ENCODE measurements at places on chromosomes 11 and 22.

- DNase-seq, result no peak
Observed at GRCh38 chr11:134572741-134573675, 161.0 kb upstream of the B3GAT1 start.

GRCh38 chr11:3165152-3165705 lies at the start of gene OSBPL5:
Gene OSBPL5 (minus strand): TSS chr11:3165310. CDS start chr11:3129148, 36,162 bp downstream.
- DNase-seq, result no peak

- no peak for DNase-seq
Observed at GRCh38 chr22:25139062-25139461, 60.6 kb upstream of the CRYBB3 start.

- DNase-seq, result no peak
Observed at GRCh38 chr11:106853850-106854401, 164.3 kb downstream of the GUCY1A2 start.

DNA sequence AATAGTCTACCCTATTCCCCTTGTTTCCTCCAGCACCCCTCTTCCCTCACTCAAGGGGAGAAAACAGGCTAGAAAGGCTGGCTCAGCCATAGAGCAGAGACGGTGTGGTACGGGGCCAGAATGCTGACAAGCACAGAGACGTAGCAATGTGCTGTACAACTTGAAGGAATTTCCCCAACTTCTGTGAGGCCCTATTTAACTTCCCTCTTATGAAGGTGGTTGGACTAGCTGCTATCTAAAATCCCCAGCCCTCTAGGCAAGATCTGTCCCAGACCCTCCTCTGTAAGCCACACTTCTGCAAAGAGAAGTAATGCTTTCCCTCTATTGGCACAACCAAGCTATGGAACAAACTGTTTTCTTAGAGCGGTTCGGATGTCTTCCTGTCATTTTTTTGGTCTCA lies 37.8 kb downstream of the PLEKHA7 start:
- DNase-seq, result no peak

DNA sequence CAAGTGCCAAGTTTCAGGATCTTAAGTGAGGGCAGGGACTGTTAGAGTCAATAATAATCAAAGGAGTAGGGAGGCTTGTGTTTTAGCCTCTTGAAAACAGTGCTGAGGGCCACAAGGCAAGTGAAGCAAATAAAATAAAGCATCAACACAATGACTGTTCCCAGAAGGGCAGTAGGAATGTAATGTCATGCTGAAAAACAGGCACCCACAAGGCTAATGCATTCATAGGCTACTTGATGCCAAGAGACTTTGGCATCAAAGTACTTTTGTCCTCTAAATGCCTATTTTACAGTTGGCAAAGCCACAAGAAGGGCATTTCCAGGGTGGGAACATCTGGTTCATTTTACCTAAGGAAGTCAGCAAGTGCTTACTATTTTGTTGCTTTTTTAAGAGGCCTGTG lies 22.9 kb downstream of the RAB39A start:
- DNase-seq, result no peak

- no peak for DNase-seq
Observed at GRCh38 chr11:90135016-90135415, 553 bp downstream of the NAALAD2 start.
